ENCODE measurements at places on chromosomes 2 and 18.

- DNase-seq = no peak
These were observed 124.7 kb upstream of the CTAGE1 start for GRCh38 chr18:22542406-22542835.

DNA sequence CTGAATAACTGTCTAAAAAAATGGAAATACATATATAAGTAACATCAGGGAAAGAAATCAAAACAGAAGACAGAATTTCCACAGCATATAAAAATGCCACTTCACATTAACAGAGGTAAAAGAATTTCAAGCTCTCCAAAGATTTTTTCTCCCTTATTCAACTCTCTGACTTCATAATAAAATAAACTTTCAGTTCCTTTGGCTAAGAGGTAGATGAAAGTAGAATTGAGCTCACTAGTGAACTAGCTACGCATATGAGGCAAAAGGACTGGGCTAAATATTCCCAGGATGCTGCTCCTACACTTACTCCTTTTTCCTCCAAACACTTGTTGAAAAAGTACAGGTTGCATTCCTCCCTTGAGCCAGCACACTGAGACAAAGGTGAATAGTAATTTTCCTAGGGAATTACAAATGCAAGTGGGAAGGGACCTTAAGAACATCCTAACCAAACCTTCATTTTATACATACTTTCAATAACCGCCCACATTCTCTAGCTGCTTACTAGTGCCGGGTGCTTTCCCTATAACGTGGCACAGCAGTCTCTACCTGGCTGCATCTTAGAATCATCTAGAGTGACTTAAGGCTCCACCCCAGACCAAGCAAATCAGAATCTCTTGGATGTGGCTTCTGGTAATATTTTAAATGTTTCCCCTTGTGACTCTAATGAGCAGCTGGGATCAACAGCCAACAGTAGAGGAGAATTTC lies 136.6 kb downstream of the MTCL1 start:
- DNase-seq = no peak

DNA sequence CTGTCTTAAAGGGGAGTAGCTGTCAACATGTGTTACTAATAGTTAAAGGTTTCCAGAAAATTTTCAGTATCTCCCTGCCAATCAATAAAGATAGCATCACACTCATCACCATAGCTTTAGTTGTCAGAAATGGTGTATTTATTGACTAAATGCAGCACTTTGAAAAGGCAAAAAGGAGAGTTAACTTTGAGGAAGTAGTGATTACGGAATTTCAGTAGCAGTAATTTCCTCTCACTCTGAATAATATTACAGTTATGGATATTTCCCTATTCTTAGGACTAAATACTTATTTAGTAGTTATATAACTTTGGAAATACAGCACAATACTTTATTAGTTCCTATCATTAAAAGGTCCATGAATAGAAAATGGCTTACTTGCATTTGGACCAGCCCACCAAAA lies 250.5 kb downstream of the CAMKMT start:
- no peak for DNase-seq

GRCh38 chr2:207950761-207951114 lies 74.6 kb downstream of the PLEKHM3 start:
- no peak for DNase-seq

DNA sequence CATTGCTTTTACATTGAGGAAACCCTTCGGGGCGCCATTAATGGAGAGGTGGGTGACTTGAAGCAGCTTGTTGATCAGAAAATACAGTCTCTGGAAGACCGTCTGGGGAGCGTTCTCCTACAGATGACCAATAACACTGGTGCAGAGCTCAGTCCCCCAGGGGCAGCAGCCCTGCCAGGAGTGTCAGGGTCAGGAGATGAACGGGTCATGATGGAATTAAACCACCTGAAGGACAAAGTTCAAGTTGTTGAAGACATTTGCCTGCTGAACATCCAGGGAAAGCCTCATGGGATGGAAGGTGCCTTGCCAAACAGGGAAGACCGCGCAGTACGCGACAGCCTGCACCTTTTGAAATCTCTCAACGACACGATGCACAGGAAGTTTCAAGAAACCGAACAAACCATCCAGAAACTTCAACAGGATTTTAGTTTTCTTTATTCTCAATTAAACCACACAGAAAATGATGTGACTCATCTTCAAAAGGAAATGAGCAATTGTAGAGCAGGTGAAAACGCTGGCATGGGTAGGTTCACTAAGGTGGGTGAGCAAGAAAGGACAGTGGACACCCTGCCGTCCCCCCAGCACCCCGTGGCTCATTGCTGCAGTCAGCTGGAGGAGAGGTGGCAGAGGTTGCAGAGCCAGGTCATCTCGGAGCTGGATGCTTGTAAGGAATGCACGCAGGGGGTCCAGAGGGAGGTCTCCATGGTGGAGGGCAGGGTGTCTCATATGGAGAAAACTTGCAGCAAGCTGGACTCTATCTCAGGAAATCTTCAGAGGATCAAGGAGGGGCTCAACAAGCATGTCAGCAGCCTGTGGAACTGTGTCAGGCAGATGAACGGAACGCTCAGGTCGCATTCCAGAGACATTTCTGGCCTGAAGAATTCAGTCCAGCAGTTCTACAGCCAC lies 45.0 kb downstream of the EMILIN2 start:
- DNase-seq = no peak

GRCh38 chr2:150919901-150920300 lies 341.8 kb downstream of the RBM43 start:
- no peak for DNase-seq

- no peak for DNase-seq
These were observed 8.5 kb downstream of the TPO start for GRCh38 chr2:1421731-1422130.

GRCh38 chr18:68267583-68267982 lies 447.3 kb downstream of the TMX3 start:
- DNase-seq = no peak

- DNase-seq = no peak
These were observed 40.2 kb downstream of the FMNL2 start for GRCh38 chr2:152375174-152375573.

DNA sequence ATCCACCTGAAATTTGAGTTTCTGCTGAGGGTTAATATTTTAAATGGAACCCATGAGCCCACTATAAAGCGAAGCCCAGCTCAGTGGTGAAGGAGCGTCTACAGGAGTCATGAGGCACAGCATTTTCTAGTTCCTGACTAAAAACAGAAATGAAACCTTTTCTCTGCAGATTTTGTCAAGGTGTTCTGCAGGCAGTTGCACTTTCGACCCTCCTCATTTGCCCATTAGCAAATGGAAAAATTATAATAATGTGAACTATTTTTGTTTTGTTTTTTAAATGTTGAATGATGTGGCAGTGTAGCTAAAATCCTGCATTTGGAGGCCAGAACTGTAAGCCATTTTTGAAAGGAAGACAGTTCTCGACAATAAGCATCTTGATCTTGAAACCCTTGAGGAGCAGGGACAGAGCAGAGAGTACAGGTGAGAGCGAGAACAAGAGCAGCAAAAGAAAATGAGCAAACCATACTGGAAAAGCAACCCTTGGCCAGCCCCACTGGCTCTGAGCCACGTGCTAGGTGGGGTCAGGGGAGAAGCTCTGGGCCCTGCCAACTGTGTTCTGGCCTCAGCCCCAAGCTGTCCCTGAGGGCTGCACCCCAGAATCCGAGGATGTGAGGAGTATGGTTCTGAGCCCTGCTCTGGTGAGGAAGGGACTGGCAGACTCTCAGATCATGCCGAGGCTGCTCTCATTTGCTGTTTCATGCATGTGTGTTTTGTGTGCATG lies 26.4 kb upstream of the COPS8 start:
- no peak for DNase-seq

DNA sequence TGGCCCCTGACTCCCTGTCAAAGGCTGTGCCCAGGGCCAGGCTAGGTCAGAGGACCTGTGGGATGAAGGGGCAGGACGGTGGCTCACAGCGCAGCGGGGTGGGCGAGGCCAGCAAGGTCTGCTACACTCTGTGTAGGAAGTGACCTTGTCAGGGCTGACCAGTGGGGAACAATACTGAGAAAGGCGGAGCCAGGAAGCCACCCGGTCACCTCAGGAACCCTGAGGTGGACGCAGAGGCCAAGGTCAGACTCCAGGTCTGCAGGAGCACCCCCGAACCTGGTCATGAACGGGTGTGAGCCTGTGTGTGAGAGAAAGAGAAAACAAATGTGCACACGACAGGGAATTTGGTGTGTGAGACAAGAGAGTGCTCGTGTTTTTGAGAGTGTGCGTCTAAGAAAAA lies 72.3 kb downstream of the SMAD7 start:
- DNase-seq = peak; percentile 68

GRCh38 chr2:135664623-135665068 lies 77.0 kb upstream of the UBXN4 start:
- no peak for DNase-seq

- DNase-seq = no peak
These were observed 16.7 kb downstream of the PDE1A start for GRCh38 chr2:182410120-182410519.

DNA sequence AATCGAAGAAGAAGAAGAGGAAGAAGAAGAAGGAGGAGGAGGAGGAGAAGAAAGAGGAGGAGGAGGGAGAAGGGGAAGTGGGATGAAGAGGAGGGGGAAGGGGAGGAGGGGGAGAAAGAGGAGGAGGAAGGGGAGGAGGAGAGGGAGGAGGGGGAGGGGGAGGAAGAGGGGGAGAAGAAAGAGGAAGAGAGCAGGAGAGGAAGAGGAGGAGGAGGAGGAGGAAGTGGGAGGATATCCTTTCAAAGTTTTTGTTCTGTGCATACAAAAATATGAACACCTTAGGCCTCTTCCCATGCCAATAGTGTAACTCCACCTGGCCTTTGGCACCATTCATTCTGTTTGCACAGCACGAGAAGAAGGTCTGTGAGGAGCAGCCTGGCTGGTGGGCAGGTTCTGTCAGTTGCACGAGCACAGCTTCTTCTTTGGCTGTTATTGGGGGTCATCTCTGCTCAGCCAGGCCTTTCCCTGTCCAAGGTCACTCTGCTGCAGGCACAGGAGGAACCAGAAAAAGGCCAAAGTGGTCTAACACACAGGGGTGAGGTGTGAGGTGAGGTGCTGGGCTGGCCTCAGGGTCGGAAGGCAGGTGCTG lies 25.8 kb upstream of the PLB1 start:
- DNase-seq = no peak

- peak; percentile 89 for DNase-seq
These were observed 2.8 kb upstream of the GAD1 start for GRCh38 chr2:170813611-170814532.

- no peak for DNase-seq
These were observed 31.4 kb upstream of the KCNG2 start for GRCh38 chr18:79766308-79766707.

DNA sequence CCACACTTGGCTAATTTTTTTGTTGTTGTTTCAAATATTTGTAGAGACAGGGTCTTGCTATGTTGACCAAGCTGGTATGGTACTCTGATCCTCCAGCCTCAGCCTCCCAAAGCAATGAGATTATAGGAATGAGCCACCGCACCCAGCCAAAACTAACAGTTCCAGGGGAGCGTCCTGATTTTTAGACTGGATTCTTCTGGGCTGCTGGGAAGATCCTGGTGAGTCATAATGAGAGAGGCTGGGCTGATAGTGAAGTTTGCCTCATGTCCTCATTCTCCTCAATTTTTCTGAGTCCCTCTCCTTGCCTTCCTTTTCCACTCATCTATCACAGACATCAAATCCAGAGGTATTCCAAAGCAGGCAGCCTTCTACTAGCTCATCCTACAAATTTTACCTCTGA lies 81.3 kb downstream of the VSNL1 start:
- DNase-seq = no peak

- no peak for DNase-seq
These were observed 118.8 kb upstream of the STK17B start for GRCh38 chr2:196290136-196290535.

DNA sequence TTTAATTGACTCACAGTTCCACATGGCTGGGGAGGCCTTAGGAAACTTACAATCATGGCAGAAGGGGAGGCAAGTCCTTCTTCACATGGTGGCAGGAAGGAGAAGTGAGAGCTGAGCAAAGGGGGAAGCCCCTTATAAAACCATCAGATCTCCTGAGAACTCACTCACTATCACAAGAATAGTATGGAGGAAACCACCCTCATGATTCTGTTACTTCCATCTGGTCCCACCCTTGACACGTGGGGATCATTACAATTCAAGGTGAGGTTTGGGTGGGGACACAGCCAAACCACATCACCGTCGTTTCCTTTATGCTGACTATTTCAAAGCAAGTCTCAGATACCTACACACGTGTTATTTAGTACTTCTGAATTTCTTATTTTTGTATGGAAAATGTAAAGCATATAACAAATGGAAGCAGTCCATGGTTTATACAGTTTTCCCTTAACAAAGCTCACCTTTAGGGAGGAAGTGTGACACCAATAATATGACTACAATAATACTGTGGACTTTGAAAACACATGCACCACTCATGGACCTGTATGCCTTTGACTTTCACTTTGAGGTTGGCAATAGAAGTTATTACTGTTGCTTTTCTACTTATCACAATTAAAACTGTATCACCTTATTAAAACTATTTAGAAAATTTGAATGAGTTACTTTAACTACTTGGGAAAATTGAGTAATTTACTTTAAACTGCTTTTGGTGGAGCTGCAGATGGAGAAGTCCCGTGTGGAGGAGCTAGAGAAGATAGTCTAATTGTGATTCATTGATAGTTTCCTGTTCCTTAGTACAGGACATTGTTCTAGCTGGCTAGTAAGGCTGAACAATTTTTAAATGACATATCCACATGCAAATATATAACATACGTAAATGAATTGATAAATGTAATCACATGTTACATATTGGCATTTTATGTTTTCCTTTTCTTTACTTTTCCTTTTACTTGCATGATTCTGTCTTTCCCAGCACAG lies 37.3 kb downstream of the MTCL1 start:
- no peak for DNase-seq

GRCh38 chr2:170022692-170023091 lies 155.3 kb upstream of the MYO3B start:
- no peak for DNase-seq

- DNase-seq = no peak
These were observed 13.4 kb downstream of the IL1R1 start for GRCh38 chr2:102155703-102156515.

- DNase-seq = no peak
These were observed 72.0 kb downstream of the DOCK10 start for GRCh38 chr2:224970311-224970710.

DNA sequence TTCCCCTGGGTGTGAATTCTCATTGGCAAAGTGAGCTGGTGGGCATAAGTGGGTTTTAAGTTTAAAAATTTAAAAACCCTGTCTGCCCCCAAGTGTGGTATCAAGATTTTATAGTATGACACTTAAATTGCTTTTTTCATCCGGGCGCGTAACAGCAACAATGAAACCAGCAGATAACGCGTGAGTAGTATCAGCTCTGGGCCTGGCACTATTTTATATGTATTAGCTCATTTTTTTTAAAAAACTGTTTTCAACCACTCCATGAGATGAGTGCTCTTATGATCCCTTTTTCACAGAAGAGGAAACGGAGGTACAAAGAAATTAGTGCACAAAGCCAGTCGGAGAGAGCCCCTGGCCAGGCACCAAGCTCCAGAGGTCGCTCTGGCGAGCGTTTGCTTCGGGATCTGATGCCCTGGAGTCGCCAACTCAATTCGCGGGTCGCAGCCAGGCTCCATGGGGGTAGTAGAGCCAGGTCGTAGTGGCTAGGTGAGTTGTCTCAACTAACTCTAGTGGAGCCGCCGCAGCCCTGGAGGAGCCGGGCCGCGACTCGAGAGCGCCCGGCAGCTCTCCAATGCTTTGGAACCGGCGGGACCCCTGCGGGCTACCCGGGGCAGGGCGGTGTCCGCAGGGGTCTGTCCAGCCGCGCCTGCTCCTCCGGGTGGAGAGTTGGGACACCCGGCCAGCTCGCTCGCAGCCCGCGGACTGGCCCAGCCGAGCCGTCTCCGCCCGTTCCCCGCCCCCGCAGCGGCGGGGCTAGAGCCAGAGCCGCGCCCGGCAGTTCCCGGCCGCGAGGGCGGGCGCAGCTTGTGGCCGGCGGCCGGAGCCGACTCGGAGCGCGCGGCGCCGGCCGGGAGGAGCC lies at the start of gene IL1R1:
TSS of gene IL1R1 (plus strand) at position 777 of the 859 bp plus-strand sequence. CDS start 14,979 bp downstream, outside the sequence.
- DNase-seq = peak; percentile 92

Measured in iPS-NIHi11 (cell line).